ENCODE measurements at places on chromosomes 3 and 15.

GRCh38 chr15:74615508-74616365, at the start of gene CLK3:
Gene CLK3, plus strand, starts transcription at chr15:74615836. Its CDS starts 3,361 bp downstream, at chr15:74619197.
- peak; percentile 62 for DNase-seq

DNA sequence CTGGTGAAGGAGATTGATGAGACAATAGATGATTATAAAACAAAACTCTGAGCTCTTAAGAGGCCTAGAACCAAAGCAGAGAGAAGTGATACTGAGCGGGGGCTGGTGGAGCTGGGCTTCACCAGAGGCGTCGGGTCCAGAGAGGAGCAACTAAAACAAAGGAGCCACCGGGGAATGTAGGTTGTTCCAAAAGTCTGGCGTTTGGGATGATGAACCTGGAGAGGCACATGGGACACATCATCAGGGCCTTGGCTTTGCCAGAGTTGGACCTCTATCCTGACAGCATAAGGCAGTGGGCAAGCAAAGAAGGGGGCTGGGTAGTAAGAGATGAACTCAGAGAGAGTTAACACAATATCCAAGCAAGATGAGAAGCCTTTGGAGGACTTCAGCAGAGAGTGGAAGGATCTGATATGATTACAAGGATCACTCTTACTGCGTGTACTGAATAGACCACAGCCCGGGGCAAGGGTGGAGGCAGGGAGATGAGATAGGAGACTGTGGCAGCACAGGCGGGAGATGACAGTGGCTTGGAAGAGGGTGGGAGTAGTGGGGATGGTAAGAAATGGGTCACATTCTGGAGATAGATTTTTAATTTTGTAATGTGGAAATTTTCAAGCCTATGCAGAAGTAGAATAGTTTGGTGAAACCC, 36.0 kb upstream of the RASA2 start:
- no peak for DNase-seq

DNA sequence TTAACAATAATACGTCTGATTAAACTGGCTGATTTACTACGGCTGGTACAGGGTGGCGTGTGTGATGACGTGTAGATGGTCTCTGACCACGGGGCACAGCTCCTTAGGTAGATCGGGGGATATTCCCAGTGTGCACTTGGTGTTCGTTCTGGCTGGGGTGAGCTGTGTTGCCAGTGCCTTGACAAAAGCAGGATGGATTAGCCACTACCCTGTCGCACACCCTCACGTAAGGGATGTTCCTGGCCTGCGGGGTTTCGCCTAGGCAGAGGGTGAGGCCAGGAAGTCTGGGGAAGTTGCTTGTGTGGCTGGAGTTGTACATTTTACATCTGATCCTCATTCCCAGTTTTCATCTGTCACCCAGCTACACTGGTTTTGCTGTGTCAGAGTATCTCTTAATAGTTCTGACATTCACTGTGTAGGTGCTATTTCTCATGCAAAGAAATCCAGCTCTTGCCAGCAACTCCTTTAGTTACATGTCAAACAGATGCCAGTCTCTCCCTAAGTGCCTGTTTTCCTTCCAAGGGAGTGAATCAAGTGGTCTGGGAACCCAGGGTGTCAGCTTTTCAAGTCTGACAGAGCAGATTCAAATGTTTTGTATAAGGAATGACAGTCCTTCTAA, 66.1 kb upstream of the CCR4 start:
- no peak for DNase-seq

DNA sequence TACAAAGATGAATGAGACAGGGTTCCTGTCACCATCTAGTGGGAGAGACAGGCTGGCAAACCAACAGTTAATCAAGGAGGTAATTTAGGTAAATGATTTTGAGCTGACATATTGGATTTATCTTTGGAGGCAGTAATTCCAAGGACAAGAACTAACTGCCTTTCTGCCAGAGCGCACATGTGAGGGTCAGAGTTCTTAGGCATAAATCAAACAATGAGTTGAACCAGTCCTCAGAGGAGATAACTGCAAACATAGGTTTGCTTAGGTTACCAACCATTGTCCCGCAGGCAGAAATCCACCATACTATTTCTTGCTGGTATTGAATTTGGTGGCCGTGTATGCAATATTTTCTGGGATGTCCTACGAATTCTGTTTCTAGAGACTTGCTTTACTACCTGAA, 14.2 kb upstream of the PPP1R2 start:
- DNase-seq, result no peak

- no peak for DNase-seq
Observed at GRCh38 chr15:73028831-73029451, 23.3 kb upstream of the NEO1 start.

- DNase-seq, result no peak
Observed at GRCh38 chr3:162865466-162865865, 1368.9 kb downstream of the OTOL1 start.

DNA sequence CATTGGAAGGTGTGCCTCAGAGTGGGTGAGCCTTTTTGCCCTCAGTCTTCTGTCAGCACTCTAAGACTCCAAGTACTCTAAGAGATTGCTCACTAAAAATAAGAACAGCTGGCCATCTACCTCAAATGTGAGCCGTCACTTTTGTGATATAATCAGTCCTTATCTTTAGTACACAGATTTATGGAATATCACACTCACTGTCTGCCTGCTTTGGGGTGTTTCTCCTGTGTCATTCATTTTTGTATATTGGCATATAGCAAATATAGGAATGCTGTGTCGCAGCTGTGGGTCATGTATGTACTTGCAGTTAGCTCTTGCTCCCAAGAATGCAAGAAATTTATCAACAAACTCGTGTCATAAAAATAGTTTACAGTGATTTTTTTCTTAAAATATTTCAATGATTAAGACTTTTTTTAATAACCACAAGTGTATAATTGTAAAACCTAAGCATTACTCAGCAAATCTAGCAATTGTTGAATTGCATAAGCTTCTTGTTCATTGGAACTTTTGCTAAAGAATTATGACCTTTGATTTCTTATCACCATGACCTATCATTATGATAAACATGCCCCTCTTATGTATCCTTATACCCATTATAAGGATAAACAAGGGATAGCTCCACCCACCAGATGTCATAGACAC, 18.8 kb downstream of the SETD5 start:
- no peak for DNase-seq

- DNase-seq, result no peak
Observed at GRCh38 chr3:183533412-183534132, 21.9 kb downstream of the KLHL6 start.

GRCh38 chr3:194102436-194102835, 33.5 kb upstream of the HES1 start:
- DNase-seq, result no peak

DNA sequence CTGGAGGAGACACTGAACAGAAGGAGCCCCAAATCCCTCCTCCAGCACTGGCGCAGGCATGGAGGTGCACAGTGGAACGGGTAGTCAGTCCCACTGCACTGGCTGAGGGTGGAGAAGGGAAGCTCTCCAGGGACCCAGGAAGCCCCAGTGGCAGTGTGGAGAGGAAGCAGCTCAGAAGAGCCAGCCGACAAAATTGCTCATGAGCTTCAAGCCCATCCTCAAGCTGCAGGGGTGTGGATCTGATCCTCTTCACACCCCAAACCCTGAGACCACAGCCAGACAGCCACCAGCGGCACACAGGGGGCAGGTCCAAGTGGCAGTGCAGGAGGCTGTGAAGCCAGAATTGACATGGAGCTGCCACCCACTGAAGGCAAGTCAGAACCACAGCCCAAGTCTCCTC, 32.1 kb downstream of the CYFIP1 start:
- DNase-seq, result no peak

DNA sequence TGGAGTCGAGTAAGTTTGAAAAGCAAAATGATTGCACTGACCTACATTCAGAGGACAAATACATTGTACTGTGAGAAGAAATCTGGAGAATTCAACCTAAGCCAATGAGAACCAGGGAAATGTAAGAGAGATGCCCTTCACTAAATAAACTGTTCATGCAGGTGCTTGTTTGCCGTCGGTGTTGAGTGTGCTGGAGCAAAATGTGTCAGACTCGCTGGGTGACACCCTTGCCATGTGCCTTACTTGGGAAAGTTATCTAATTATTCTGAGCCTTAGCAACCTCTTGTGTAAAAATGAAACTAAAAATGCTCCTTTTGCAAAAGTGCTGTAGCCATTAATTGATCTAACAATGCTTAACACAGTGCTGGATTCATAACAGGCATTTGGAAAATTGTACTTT, 140.4 kb downstream of the GABRB3 start:
- no peak for DNase-seq

GRCh38 chr15:42119446-42119760, 25.0 kb upstream of the PLA2G4D start:
- no peak for DNase-seq

- no peak for DNase-seq
Observed at GRCh38 chr3:98556164-98557130, 24.7 kb downstream of the GPR15 start.

DNA sequence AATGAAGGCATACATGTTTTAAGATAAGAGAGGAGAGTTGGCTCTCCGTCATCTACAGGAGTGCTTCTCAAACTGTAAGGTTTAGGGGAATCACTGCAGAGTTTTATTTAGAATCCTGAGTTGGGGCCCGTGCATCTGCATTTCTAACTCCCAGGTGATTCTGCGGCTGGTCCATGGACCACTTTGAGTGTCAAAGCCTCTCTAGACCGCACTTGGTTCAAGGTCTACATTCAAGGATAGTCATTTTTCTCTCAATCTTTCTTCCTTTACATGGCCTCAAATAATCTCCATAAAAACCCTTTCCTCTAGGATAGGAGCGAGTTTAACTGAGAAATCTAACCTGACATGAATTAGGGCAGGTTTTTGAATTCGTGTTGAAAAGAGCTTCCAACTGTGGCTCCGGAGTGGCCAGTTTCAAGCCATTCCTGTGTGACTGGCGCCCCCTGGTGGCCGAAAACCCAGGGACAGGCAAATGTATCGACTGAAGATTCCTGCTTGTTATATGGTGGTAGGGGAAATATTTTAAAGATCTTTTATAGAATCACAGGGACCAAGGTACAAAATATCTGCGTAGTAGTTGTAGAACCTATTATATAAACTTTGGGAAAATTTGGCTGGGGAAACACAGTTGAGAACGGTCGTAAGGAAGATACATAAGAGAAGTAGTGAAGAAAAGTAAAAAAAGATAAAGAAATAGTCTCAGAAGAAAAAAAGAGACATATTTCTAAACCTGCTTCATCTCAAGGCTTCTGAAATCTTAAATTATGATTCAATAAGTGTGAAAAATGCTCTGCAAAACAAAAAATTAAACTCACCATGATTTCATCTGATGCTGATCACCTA, 11.9 kb downstream of the GABRR3 start:
- DNase-seq, result peak; percentile 62

DNA sequence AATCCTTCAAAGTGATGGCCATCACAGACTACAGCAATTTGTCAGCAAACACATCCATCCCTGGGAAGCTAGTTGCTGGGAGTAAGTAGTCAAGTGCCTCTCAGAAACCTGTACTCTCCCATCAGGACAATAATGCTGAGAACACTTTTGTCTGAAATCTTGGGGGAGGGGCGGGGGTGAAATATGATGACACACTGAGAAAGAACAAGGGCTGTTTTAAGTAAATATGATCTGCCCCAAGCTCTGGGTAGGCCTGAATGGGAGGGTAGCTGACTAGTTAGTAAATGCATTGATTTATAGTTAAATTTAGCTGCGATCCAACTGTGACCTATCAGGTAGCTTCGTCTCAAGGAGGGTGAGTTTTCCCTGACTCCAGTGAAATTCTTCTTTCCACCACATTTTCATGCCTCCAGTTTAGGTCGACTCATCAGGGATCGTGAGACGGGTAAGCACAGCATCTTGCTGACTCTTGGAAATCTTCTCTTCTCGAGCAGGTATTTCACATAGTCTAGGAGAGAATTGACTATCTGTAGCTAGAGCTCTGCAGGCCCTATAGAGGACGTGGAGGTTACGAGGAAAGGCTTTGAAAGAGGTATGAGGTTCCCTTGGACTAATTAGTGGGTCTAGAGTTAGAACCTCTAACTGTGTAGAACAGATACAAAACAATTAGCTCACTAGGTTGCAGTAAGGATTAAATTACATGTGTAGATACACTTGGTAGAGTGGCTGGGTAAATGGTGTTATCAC, 213.4 kb upstream of the SLC2A2 start:
- DNase-seq, result peak; percentile 84

GRCh38 chr3:108605491-108605890, 16.0 kb downstream of the DZIP3 start:
- DNase-seq, result no peak

GRCh38 chr3:53024315-53024714, 21.6 kb downstream of the SFMBT1 start:
- DNase-seq, result no peak

- DNase-seq, result peak; percentile 35
Observed at GRCh38 chr15:91302588-91303439, 202.8 kb downstream of the SV2B start.

DNA sequence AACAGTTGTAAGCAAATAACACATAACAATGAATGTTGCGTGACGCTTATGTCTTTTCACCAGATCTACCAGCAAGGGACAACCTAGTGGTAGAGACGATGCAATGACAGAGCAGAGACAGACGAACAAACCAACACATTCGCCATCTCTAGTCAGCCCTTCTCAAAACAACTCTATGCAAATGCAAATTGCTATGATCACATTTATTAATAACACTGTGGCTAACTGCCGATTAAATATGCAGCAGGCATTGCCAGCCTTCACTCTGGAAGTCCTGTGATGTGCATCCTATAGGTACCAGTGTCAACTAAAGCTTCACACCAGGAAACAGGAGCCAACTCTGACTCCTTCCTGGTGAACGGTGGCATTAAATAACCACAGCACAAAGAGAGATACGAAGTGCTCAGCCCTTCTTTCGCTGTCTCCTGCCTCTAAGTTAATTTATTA, 94.2 kb downstream of the FOXP1 start:
- no peak for DNase-seq

DNA sequence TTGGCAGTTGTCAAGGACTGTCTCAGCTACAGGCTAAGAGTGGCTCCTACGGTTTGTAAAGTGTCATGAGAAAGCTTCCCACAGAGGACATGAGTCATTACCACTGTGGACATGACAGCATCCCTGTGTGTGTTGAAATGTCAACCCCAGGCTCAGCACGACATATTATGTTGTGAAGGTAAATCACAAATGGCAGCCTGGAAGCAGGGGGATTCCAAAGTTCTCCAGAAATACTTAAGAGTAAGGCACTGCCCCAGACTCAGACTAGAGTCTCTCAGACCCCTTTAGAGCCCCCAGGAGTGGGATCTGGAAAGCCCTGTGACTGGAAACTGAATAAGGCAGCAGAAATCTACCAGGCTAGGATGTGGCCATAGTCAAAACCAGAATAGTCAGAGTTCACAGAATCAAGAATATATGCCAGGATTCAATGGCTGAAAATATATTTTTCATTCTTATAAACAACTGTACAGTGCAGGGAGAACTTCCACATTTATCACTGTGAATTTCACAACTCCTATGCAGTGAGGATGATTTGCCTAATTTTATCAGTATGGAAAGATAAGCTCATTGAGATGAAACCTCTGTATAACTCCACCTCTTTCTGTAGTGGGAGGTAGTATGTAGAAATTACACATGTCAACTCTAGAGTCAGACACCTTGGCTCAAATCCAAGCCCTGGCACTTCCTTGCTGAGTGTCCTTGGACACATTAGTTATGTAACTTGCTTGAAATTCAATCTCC, 237.1 kb upstream of the CFAP20DC start:
- DNase-seq, result no peak

Data from NCI-H524 treated with DMSO at 0.1 percent for 48 hours (cell line).